ENCODE measurements at places on chromosomes 4 and X.

- no peak for DNase-seq
Measured at GRCh38 chr4:142377342-142378091, 468.6 kb downstream of the INPP4B start.

GRCh38 chrX:40109288-40110008 is 11.7 kb upstream of the BCOR start:
- peak; percentile 69 for DNase-seq

DNA sequence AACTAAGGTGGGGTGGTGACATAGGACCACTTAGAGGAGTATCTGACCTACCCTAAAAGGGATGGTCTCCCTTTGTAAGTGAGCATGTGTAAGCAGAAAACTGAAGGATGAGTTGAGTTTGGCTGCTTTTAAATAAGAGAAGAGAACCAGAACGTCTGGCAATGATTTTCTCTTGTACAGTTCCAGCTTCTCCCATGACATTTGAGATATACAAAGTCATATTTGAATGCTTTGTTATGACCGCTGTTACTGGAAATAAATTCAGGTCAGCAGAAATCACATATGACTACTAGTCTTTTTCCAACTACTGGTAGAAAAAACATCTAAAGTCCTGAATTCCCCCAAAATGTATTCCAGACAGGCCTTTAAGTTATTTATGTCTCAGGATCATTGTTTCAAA is 313.3 kb upstream of the BMP3 start:
- no peak for DNase-seq

- no peak for DNase-seq
Measured at GRCh38 chr4:38424151-38424871, 239.7 kb upstream of the KLF3 start.

DNA sequence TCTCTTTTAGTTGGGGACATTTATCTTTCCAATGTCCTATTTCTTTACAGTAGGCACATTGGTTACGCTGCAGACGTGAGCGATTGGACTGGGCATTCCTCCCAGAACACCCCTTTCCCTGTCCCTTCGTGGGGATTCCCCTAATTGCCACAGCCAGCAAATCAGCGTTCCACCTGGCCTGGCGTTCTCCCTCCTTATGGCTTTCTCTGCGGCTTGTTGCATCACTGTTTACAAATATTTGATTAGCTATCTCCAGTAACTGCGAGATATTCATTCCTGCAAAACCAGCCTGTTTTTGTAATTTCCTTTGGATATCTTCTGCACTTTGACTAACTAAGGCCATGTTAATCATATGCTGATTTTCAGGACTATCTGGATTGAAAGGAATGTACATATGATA is 202.5 kb upstream of the KLF8 start:
- no peak for DNase-seq

- DNase-seq: no peak
Measured at GRCh38 chr4:6420972-6421371, 51.4 kb downstream of the PPP2R2C start.

GRCh38 chrX:51641421-51642021 is 22.8 kb upstream of the CENPVL3 start:
- no peak for DNase-seq

DNA sequence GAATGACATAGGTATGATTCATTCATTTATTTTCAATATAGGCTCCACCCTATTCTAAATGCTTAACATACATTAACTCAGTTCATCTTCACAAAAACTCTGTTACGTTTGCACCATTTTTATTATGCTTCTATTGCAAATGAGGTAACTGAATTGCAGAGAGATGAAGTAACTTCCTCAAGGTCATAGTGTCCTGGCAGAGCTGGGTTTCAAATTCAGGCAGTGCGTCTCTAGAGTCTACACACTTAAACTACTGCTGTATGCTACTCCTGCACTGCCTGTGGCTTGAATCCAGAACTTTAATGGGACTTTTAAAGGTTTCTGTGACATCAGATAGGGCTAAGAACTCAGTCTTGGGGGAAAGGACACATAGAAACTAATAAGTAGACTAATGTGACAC is 413.4 kb downstream of the UBE2NL start:
- DNase-seq: no peak

GRCh38 chr4:16967722-16968121 is 69.3 kb upstream of the LDB2 start:
- no peak for DNase-seq

- DNase-seq: no peak
Measured at GRCh38 chr4:78336093-78336943, 215.3 kb upstream of the ANXA3 start.

GRCh38 chrX:71128915-71129765 is 10.7 kb downstream of the MED12 start:
- peak; percentile 61 for DNase-seq

GRCh38 chr4:10664408-10664807 is 20.2 kb downstream of the CLNK start:
- DNase-seq: no peak

DNA sequence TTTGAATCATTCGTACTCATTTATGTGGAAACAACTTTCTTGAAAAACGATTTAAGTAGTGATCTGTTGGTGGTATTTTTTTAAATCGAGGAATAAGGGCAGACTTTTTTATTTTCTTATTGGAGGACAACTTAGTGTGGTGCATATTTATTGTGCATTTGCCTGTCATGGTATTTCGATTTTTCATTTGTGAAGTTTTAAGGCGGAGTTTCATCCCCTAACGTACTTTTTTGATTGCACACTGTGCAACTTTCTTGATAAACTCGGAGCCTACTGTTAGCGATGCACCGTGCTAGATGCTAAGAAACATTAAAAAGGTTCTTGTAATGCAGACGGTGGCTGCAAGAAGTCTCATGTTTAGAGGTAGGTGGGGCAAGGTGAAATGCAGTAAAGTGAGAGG is 1.4 kb downstream of the ZFX start:
- DNase-seq: no peak

DNA sequence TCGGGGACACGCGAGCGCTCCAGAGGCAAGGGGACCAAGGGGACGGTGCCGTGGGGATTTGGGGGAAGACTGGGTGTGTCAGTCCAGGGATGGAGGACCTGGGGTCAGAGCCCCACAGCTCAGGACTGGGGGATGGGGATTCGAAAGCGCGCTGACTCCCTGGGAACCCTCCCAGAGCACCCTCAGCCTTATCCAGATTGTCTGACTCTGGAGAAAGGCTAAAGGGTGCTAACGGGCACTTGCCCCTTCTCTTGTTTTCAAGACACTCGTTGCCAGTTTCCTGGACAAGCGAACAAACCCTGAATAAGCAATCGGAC is 1.1 kb downstream of the DOCK11 start:
- no peak for DNase-seq

GRCh38 chr4:118348886-118349285 is 3.9 kb downstream of the PRSS12 start:
- DNase-seq: no peak

GRCh38 chr4:38512840-38513239 is 151.2 kb upstream of the KLF3 start:
- no peak for DNase-seq

DNA sequence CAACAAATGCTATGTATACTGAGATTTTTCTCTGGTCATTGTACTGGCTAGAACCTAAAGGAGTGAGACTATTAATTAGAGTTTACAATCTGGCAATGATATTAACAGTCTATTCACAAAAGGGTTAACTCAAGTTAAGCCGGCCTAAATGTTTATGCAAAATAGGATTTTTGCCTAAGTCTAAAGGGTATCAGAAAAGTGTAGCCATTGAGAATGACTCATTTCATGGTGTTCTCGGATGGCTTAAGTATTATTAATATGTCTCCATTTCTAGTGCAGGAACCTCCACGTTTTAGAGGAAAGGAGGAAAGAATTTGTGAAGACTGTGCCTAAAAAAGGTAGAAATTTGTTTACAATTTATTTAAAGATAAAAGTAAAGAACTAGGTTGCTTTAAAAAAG is 29.8 kb downstream of the DYNLT3 start:
- no peak for DNase-seq
